Central memory CD8-positive, alpha-beta T cell (primary cell): ENCODE measurements at places on chromosomes 7 and 10.
A peak's percentile ranks its signal among the peaks of the same experiment; 100 is the strongest.

- DNase-seq = peak; percentile 30
These were observed 144.7 kb downstream of the PFKFB3 start for GRCh38 chr10:6347391-6347951.

DNA sequence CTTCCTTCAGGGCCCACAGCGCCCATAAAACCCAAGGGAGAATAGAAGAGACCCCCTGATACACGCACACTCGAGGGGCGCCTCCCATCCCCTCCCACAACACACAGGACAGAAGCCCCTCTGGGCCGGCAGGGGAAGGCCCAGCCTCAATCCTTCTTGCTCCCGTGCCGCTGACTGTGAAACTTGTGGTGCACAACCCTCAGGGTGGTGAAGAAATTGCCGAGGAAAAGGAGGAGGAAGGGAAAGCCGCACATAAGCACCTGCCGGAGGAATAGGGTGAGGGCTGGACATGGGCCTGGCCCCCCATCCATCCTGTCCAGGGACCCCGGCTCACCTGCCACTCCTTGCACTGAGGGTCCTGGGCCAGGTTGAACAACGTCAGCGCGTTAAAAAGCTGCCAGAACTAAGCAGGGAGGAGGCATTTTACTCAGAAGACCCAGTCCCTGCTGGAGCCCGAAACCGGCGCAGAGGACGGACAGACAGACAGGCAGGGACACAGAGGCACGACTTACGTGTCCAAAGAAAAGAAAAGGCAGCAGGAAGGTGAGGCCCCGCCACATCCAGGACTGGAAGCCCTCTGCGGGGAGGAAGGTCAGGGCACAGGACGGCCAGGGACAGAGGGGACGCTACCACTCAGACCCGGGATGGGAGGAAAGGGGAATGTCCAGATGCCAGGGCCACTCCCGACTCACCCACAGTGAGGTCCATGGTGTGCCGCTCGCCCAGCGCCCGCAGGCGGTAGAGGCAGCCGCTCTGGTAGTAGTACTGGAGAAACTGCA lies 7.2 kb downstream of the TMEM120A start:
- DNase-seq = no peak

- DNase-seq = no peak
These were observed at the start of gene SORCS3 for GRCh38 chr10:104641187-104641936. TSS of gene SORCS3 (plus strand) at chr10:104641290.

- DNase-seq = no peak
These were observed 58.8 kb downstream of the INSIG1 start for GRCh38 chr7:155356323-155357105.

- DNase-seq = no peak
These were observed 47.4 kb upstream of the MTURN start for GRCh38 chr7:30087371-30087770.

GRCh38 chr7:34756025-34756437 lies 98.0 kb downstream of the NPSR1 start:
- no peak for DNase-seq

DNA sequence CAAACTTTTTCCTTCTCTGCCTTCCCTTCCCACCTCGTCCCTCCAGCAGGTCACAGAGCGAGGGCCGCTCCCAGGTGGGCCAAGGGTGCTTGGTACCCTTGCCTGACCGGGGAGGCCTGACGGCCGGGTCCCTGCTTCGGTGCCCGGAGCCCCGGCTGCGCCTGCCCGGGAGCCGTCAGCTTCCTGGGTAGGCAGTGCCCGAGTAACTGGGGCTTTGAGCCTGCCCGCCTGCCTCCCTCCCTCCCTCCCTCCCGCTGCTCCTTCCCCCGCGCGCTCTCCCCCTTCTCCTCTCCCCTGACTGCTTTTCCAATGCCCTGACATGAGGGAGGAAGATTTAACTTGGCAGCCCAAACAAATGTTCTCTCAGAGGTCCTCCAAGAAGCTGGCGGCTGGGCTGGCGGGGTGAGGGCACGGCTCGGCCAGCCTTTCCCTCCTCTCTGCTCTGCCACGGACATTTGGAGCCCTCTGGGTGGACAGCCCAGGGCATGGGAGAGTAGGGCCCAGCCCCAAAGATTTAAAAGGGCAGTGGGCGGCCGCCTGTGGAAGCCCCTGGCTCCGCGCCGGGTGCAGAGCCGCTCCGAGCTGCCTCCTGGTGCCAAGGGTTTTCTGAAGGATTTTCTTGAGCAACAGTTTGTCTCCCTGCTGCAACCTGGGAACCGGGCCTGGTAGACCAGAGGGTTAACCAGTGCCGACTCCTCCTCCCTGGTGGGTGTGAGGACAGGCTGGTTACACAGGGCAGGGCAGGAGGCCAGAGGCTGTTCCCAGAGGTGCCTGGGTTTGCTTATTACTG lies 2.0 kb downstream of the ZMIZ1 start:
- DNase-seq = no peak
